ENCODE measurements at places on chromosomes 11 and 22.

DNA sequence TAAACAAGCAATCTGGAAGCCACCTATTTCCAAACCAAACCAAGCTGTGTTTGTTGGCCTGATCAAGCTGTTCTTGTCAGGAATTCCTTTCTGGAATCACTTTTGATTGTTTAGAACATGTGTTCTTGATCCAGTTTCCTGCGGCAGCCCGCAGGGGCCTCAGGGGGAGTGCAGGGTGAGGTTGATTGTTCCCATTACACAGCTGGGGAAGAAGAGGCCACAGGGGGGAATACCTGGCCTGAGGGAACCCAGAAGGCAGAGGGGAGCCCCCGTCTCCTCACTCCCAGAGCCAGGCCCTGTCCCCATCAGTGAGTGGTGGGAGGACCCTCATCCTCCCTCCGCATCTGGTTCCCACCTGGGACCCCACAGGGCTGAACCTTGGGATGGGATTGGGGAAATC, 4.2 kb downstream of the MRGPRD start:
- DNase-seq, result peak; percentile 27

DNA sequence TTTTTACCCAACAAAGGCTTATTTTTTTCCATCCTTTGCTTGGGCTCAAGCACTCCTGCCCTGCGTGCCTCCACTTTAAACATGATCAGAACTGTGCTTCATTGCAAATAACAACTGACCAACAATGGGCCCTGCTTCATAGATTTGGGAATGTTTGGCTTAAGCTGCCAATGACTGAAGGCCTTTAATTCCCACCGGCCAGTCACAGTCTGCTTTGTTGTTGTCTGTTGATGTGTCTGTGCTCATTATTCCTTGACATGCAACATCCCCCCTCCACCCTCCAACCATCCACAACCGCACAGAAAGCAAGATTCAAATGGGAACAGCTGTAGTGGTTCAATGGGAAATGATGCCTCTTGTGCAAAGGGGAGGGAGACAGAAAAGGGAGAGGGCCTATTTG, 23.0 kb downstream of the PAX6 start:
- no peak for DNase-seq

GRCh38 chr11:61715867-61716266, 35.7 kb downstream of the DAGLA start:
- DNase-seq, result no peak

- no peak for DNase-seq
Observed at GRCh38 chr11:73944085-73944484, 6.7 kb upstream of the DNAJB13 start.

- DNase-seq, result no peak
Observed at GRCh38 chr11:107482234-107482633, 24.6 kb upstream of the CWF19L2 start.

DNA sequence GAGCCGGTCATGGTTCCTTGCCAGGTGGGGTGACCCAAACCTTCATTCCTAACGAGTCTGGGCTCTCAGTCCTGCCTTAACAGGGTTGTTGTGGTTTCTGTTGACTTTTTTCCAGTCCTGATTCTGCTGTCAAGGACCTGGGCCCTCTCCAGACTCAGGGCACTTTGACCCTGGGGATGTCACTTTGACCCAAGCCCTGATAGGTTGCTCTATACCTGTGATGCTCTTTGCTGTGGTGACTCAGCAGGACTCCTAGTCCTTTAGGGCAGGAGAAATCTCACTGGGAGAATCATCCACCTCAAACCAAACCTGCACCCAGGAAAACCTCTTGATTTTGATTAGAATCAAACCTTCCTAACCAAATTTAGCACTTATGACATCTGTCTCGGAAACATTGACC, 20.5 kb upstream of the MPPED1 start:
- no peak for DNase-seq

DNA sequence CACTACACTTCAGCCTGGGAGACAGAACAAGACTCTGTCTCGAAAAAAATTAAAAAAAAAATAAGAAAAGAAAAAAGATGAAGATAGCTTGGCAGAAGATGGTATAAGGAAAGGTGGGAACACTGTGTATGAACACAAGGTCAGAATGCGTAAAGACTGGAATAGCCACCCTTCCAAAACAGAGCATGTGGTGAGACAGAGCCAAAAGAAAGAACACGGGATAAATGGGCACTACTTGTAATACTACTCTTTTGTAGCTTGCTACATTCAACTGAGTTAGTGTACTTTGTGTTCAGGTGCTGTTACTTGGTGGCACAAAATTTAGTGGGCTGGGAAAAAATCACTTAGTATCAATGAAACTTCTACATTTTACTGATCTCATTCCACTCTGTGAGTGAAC, 628.6 kb upstream of the KIRREL3 start:
- no peak for DNase-seq

- no peak for DNase-seq
Observed at GRCh38 chr11:78319453-78319955, 98.1 kb downstream of the GAB2 start.

DNA sequence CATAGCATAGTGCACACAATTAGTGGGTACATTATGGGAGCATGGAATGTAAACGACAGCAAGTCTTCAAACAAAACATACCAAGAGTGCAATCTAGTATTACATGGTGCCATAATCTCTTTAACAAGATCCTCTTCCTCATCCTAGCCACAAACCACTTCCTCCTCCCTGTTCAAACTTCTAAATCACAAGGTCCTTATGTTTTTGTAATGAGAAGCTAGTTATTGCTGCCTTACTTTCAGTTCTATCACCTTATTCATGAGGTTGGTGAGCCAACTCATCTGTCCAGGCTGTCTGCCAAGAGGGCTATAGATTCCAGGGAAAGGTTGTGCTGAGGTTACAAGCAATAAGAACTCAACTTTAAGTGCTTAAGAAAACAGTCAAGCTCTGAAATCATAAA, 195.4 kb upstream of the ARHGAP20 start:
- peak; percentile 14 for DNase-seq

DNA sequence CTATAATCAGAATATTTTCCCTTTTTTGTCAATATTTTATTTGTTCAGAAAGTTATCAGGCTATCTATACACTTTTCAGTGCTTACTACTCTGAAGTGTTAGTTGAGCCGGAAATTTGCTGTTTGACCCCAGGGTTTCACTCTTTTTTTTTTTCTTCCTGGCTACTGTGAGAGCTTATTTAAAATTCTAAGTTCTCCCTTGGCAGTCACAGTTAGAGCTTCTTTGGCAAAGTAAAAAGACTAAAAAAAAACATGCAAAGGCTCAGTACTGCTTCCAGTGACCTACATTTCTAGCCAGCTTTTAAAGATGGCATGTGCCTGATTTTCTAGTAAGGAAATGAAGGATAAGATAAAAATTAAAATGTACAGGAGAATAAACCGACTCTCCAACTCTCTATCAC, 48.4 kb downstream of the ELP4 start:
- no peak for DNase-seq

DNA sequence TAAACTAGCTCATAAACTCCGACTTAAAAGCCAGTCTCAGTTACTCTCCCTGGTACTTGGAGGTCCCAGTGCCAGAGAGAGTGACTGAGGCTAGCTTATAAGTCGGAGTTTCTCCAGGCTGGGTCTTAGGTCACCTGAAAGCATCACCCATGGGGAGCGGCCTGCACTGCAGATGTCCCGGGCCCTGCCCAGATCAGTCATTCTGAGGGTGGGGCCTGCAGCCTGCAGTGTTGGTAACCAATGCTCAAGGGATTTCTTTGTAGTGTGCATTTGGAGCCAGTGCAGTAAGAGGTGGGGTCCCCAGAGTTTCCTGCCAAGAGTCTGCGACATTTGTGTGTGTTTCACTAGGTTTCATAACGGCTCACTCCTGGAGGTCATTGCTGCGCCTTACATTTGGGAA, 14.8 kb downstream of the TAB1 start:
- DNase-seq, result no peak

GRCh38 chr11:108966206-108966605, 301.3 kb downstream of the DDX10 start:
- no peak for DNase-seq

DNA sequence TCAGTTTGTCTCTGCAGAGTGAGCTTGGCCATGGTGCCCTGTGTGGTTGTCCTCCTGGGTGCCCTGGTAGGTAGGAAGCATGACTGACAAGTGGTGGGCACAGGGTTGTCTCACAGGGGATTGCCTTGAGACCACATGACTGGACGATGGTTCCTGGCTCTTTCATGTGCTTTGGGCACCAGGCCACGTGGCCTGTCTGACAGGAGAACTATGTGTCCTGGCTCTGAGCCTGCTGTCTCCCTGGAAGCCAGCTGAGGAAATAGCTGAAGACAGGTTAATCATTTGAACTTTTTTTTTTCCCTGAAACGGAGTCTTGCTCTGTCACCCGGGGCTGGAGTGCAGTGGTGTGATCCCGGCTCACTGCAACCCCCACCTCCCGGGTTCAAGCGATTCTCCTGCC, 93.2 kb downstream of the LDLRAD3 start:
- DNase-seq, result no peak

GRCh38 chr11:66277471-66278362, at the start of gene CNIH2:
CNIH2 (plus strand) TSS chr11:66278175; CDS start chr11:66278457, 282 bp downstream.
- peak; percentile 70 for DNase-seq

GRCh38 chr11:119237515-119237914, 31.4 kb downstream of the CBL start:
- DNase-seq, result no peak

DNA sequence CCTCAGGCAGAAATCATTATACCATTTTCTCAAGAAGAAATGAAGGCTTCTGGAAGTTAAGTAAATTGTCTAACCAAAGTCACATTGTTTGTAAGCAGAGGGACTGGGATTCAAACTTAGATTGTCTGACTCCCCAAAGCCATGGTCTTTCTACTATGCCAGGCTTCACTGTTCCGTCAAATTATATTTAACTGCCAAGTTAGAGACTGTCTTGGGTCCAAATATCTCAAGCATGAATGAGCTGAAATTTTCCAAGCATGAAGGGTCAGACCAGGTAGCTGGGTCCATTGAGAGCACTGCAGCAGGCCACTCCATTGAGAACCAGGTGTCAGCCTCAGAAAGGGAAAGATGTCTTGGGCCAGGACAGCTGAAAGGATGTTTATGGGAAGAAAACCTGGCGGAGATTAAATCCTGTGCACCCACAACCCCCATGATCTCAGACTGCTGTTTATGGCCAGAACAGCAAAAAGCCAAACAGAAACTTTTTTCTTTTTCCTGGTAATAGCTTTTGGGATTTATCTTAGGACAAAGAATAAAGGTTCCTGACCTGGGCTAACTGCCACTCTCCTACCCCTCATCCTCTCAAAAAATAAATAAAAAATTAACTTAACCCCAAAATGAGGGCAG, 612.3 kb downstream of the INSC start:
- DNase-seq, result no peak

- no peak for DNase-seq
Observed at GRCh38 chr11:2211113-2211971, 39.7 kb upstream of the TH start.

GRCh38 chr22:42907404-42908373, 50.6 kb upstream of the ARFGAP3 start:
- DNase-seq, result no peak

- no peak for DNase-seq
Observed at GRCh38 chr11:112932593-112932992, 28.6 kb upstream of the NCAM1 start.

- no peak for DNase-seq
Observed at GRCh38 chr22:27877501-27877900, 41.6 kb downstream of the PITPNB start.

DNA sequence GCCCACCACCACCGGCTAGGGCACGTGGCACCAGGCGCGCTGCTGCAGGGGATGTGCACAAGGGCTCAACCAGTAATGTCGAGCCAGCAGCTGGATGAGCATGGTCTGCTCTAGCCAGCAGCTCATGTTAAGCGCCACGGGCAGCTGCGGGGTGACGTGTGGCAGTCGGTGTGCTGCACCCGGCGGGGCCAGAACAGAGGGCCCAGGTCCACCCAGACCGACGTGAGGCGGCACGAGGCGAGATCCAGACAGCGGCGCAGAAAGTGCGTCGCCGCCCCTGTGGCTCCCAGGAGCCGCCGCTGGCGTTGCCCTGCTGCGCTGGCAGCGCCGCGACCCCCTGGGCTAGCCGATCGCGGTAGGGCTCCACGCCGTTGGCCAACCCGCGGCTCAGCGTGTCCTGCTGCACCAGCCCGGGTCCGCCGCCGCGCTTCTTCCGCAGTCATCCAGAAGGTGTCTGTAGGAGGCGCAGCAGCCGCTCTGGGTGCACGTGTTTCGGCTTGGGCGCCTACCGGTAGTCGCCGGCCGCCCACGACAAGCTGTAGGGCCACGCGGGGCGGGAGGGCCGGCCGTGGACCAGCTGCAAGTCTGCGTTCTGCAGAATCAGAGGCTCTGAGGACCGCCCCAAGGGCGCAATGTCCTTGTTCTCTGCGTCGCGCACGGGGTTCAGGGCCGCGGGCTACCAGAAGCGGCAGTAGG, 4.6 kb upstream of the GALR3 start:
- peak; percentile 79 for DNase-seq

Data from AG20443 (cell line).